ENCODE measurements at places on chromosomes 3 and 15. TPM values are rescaled to one million over a fixed set of nuclear protein-coding genes. Genes with fewer than 3 reads are reported as not detected.
A peak's percentile ranks its signal among the peaks of the same experiment; 100 is the strongest.

DNA sequence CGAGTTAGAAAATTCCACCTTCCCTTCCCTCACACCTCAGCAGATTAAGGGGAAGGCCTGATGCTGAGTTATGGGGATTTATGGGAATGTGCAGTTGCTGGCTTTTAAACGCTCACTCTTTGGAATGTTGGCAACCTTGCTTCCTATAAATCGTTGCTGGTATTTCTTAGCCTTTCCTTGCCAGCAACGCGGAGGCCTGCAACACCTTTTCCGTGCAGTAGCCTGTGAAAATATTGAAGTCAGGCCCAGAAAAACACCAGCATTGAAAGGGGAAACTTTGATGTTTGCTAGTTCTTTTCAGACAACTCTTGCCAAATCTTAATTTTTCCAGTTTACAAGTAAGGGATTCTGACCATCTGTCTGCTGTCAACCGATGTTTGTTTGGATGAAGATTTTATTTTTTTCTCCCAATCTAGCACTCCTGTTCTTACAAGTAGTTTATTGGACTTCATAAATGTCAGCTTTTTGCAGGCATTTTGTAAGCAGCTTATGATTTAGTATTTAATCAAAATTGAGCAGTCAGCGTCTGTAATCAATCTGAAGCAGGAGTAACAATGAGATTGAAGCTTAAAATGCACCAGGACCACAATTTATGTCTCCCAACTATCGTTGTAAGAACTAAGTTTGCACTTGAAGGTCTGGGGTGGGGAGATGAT lies 251.0 kb downstream of the RPLP1 start:
- DNase-seq = no peak

- no peak for DNase-seq
Measured at GRCh38 chr3:194964809-194965208, 279.1 kb downstream of the FAM43A start.

- DNase-seq = no peak
Measured at GRCh38 chr15:60844010-60844409, 365.1 kb upstream of the ICE2 start.

DNA sequence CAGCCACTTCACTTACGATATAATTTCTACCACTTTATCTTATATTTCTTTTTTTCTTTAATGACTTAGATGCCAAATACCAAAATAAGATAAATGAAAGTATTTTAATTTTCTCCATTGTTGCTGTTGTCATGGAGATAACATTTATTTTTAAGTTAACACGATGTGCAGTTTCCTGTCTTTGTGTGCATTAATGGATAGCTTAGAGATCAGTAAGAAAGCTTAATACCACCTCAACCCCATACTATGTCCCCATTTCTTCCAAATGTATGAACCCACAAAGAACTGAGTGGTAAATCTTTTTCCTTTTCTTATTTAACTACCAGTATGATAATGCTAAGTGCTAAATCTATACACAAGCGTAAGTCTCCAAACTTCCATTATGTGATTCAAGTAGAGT lies 17.1 kb downstream of the PCNP start:
- DNase-seq = no peak

GRCh38 chr3:171266740-171267073 lies 193.5 kb downstream of the TNIK start:
- no peak for DNase-seq

DNA sequence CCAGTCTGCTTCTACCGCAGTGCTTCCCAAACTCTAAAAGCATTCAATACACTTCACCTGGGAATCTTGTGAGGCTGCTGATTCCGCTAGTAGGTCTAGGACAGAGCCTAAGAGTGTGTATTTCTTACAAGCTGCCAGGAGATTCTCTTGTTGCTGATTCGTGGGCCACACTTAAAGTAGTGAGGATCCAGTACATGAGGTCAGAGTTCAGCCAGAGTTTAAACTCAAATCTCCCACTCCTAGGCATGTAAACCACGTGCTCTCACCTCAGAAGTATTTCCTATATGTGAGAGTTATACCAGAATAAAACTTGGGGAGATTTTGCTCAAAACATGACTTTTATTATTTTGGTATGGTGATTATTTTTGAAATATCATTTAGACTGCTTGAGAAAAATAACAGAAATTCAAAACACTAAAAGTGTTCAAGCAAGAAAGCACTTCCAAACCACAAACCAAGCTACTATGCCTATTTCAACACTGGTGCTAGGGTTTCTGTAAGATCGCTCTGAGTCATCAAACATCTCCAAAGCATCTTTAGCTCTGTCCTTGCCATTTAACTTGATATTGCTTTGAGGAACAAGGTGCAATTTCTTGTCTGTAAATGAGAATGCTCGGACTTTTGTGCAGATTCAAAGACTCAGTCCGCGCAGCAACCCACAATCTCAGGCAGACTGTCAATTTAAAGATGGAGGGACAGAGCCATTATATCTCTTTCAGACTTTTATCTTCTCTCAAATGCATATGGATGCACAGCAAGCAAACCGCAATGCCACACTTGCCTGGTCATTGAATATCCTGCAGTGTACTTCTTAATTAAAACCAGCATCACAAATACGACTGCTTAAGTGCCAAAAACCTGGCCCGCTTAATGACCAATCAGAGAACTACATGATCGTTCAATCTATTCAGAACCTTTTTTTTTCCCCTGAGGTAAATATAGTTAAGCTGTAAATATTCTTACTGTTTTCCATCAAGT lies 59.8 kb downstream of the AGTR1 start:
- DNase-seq = peak; percentile 65

DNA sequence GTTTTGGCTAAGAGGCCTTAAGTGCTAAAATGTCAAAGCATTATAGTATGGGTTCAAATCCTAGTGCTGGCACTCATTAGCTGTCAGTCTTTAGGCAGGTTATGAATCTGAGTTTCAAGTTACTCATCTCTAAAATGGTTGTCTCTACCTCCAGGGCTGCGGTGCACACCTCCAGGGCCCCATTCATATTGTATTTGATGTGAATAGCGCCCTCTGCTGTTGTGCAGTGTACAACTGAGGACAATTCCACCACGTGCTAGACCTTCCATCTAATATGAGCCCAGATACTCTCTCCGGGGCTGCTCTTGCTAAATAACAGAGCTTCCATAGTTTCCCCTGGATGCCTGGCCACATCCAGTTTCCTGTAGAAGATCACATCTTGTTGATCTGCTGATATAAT lies 54.3 kb downstream of the OXNAD1 start:
- DNase-seq = no peak

GRCh38 chr3:138331143-138331894 lies 1.7 kb upstream of the NME9 start:
- peak; percentile 35 for DNase-seq

- DNase-seq = no peak
Measured at GRCh38 chr15:93250209-93250608, 161.2 kb upstream of the RGMA start.

- no peak for DNase-seq
Measured at GRCh38 chr3:44926172-44926571, 49.8 kb downstream of the ZDHHC3 start.

GRCh38 chr3:177657243-177657642 lies 460.0 kb upstream of the TBL1XR1 start:
- DNase-seq = no peak

GRCh38 chr3:11668243-11669235 lies 24.8 kb upstream of the VGLL4 start:
- DNase-seq = peak; percentile 30

DNA sequence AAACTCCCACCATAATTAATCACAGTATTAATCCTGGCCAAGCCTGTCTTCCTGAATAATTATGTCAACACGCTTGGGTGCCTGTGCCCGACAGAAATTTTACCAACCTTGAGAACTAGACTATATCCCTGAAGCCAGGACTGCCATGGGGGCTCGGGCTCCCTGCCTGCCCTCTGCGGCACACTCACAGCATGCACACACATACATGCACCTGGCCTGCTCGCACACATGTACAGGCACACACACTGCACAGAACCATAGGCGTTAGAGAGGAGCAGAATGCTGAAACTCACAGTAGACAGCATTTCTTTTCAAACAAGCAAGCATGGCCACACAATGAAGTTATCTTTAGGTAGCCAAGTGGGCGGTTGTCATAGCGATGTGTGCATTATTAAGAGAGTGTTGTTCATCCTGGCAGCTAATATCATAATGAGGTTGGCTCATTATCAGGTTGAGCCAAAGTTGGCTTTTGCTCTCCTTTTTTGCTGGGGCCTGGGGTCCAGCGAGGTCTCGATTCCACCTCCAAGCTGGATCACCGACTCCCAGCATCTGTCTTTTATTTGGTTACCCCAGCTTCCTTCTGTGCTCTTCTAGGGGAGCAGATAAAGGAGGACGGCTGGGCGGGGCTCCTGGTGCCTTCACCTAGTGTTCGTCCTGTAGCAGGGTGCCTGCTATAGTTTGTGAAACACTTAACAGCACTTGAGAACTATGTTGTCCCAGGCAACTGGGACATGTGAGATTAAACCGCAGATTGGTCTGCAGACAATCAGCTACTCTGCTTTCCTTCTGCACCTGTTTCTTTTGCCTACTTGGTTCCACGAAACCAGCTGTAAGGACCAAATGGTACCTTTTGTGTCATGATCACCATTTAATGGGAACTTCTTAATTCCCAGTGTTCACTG lies 91.4 kb downstream of the ZNF621 start:
- no peak for DNase-seq

The P4HTM gene
- 26.1 TPM for polyA plus RNA-seq

The LDHAL6B gene
- polyA plus RNA-seq = not detected

The XRN1 gene
- polyA plus RNA-seq = 6.0 TPM

The MYO1E gene
- 13.5 TPM for polyA plus RNA-seq

The BUB1B gene
- polyA plus RNA-seq = 13.6 TPM

The COL8A1 gene
- 151 TPM for polyA plus RNA-seq

The FRMD5 gene
- polyA plus RNA-seq = 4.8 TPM

The AHSG gene
- polyA plus RNA-seq = not detected

The HYAL1 gene
- 0.32 TPM for polyA plus RNA-seq

The HTR3E gene
- polyA plus RNA-seq = not detected

The BFSP2 gene
- polyA plus RNA-seq = not detected

Measured in IMR-90 (cell line).